NCI-H2171 (cell line): ENCODE measurements at places on chromosomes 13 and 19.

GRCh38 chr13:79631051-79631659 lies 150.2 kb downstream of the NDFIP2 start:
- no peak for DNase-seq

GRCh38 chr13:24081387-24081786 lies 79.1 kb upstream of the SPATA13 start:
- no peak for DNase-seq

GRCh38 chr13:37869756-37870488 lies at the start of gene TRPC4:
Gene TRPC4, minus strand, starts transcription at chr13:37869772. Its CDS starts 86,439 bp downstream, at chr13:37783333.
- DNase-seq, result no peak

GRCh38 chr19:10115392-10116084 lies 4.0 kb downstream of the P2RY11 start:
- no peak for DNase-seq

DNA sequence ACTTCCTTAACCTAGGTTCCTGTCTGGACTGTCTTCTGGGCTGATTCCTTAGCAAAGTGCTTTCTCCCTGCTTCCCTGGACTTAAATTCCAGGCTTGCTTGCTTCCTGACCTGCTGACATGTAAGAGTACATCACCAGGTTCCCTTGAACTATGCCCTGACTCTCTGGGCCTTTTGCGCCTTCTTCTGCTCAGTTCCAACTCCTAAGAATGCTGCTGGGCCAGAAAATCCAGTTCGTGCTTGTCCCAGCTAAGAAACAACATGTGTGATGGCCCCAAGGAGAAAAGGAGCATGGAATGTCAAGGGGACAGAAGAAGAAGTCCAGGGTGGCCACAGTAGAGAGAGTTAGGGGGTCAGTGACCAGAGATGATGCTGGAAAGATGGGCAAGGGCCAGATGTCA lies 42.6 kb upstream of the MBNL2 start:
- DNase-seq, result no peak

- DNase-seq, result no peak
These were observed 272.9 kb downstream of the SLITRK5 start for GRCh38 chr13:87944038-87944437.

DNA sequence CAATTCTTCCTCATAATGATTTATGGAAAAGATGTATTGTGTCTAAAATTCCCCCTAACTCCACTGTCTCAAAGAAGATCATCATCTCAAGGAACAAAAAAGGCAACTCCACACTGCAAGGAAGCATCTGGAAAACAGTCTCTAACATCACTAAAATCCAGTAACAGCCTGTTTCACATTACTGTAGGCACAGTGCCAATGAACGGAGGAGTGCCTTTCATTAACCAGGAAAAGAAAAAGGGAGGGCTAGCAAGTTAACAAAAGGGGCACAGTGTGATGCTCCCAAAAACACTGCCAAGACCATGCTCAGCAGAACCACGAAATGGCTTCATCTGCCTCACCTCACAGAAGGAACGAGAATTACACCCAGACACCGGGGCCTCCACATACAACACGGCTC lies 8.5 kb downstream of the TMTC4 start:
- DNase-seq, result peak; percentile 29

DNA sequence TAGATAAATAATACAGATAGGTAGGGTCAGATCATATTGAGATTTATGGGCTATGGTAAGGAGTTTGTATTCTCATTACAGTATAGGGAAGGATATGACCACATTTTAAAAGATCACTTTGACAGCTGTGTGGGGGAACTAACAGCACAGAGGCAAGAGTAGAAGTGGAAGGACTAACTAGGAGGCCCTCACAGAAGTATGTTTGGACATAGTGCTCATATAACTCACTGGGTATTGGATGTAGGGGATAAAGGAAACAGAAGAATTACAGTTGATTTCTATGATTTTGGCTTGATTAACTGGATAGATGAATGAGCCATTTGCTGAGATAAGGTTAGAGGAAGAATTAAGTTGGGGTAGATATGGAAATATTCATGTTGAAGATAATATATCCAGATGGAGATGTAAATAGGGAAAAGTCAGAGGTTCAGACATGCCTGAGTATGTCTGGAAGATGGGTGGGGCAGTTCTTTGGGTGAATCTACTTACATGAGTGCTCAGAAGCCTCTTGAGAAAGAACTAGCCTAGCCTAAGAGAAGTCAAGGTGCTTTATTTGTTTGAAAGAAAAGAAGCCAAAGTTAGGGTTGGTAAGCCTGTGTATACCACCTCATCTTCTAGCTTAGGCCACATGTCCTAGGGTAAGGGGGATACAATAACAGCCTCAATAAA lies 133.4 kb downstream of the NDFIP2 start:
- DNase-seq, result no peak

GRCh38 chr19:55096061-55096701 lies 20.5 kb downstream of the EPS8L1 start:
- DNase-seq, result no peak

DNA sequence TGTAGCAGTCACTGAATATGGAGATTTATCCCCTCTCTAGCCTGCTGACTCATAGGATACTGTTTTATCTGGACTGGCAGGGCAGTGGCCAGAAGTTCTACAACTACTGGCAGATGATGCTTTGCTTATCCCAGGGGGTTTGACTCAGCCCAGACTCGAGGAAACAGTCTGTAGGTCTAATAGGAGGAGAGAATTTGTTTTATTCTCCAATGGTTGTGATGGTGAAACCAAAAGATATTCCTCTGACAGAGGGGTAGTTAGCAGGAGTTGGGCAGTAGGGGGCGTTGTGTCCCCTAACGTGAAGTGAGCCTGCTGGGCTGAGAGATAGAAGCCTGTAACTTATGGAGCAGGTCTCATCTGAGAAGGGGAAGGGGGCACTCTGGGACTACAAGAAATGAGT lies 74.9 kb downstream of the WTIP start:
- DNase-seq, result no peak

DNA sequence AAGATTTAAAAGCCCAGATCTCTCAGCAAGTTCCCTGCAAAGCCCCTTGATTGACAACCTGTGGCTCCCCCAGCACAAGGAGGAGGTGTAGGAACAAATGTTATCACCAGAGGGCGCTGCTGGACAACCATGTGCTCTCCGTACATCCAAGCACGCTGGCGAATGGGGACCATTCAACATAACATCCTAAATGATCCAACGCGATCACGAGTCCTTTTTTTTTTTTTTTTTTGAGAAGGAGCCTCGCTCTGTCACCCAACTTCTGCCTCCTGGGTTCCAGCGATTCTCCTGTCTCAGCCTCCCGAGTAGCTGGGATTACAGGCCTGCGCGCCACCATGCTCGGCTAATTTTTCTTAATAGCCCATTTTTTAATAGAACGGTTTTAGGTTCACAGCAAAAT lies 52.0 kb downstream of the NWD1 start:
- peak; percentile 78 for DNase-seq

DNA sequence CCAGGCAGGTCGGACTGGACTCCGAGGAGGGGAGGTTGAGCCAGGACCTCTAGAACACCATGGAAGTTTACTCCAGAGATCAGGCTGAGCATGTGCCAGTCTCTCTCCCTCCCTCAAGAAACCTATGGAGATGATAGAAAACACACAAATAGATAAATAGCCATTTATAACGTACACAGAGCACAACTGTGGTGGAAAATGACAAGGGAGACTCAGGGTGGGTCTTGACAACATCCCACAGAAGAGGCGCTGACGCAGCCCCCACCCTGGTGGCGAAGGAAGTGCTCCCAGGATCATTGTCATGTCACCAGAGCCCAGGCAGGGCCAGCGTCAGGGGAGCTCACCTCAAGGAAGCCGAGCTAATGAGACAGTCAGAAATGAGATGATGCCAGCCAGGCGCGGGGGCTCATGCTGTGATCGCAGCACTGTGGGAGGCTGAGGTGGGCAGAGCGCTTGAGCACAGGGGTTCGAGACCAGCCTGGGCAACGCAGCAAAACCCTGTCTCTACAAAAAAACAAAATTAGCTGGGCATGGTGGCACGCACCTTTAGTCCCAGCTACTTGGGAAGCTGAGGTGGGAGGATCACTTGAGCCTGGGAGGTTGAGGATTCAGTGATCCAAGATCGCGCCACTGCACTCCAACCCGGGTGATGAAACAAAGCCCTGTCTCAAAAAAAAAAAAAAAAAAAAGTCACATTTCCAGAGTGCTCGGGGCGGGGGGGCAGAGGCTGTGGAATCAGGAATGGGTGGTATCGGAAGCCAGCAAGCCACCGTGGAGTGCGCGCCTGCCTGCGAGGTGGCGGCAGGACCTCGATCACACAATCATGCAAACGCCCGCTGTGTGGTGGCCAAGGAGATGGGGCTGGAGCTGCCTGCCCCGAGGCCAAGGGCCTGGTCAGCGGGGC lies 178.4 kb downstream of the KDM4B start:
- DNase-seq, result no peak

- no peak for DNase-seq
These were observed 180.4 kb downstream of the LIG4 start for GRCh38 chr13:108034909-108035410.

DNA sequence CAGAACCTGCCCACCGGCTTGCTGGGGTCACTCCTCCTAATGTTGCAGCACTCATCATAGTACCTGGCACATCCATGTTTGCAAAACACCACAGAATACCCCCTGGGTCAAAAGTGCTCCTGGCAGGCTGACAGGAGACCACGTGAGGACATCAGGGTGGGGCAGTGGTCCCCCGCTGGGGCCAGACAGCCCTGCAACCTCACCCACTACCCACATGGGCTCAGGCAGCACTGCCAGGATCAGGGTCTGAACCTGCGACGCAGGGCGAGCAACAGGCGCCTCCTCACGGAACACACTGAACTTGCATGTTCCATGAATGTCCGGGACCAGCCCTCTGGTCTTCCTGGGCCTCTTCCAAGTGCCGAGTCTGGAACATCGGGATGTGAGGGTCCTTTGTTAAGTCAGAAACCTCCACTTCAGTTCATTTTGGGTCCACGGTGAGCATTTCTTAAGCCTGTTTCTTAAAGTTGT lies 1.4 kb upstream of the SLC7A9 start:
- DNase-seq, result no peak

- no peak for DNase-seq
These were observed 168.6 kb downstream of the POSTN start for GRCh38 chr13:37429976-37430375.

GRCh38 chr19:2047449-2048103 lies 3.5 kb downstream of the MKNK2 start:
- DNase-seq, result no peak

- no peak for DNase-seq
These were observed 55.7 kb downstream of the SERP2 start for GRCh38 chr13:44429311-44429710.

- peak; percentile 49 for DNase-seq
These were observed 103.1 kb upstream of the RNF113B start for GRCh38 chr13:98280176-98280510.

DNA sequence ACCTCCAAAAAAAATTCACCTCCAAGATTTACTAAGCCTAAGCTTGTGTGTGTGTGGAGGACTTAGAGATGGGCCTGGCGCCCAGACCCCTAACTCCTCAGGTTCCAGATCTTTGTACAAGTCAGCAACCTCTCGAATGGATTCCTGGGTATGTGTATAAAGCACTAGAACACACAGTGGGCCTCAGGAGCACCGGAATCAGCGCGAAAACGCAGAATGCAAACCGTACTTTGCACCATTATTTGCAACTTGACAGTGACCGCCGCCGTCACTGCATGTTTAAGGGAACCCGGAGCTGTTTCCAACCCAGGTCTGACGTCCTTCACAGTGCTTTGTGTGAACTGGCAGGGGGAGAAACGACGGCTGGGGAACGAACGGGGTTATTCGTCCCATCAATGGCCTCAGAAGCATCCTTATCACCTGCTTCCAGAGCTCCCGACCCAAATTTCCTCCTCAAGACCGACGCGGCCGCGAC lies 688 bp downstream of the ZNF606 start:
- DNase-seq, result no peak

GRCh38 chr19:55230780-55231179 lies 2.2 kb upstream of the TMEM86B start:
- no peak for DNase-seq

DNA sequence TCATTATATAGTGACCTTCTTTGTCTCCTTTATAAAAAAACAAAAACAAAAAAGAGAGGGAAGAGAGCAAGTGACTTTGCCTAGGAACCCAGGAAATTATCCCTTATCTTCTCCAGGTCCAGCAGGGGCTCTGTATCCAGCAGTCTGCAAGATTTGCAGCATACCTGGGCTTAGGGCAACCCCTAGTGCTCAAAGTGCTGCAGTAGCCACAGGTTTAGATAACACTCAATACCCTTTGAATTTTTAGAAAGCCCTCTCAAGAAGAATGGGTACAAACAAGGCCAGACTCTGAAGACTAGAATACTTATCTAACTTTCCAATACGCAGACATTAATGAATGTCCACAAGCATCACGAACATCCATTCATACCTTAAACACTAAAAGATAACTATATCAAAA lies 43.2 kb downstream of the CCNA1 start:
- DNase-seq, result no peak

DNA sequence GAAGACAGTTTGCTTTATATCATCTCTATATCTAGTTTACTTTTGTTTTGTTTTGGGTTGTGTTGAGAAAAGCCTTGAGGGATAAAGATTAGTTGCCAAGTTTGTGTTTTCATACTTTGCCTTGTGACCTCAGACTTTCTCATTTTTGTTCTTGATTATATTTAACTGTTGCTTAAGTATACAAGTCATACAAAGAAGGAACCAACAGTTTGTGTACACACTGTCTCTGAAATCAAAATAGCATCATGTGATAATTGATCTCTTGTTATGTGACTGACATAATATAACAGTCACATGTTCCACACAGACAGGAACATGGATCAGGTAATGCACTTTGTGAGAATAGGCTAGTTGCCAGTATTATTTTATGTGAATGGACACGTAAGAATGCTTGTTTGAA lies 70.8 kb downstream of the SHISA2 start:
- DNase-seq, result no peak

- DNase-seq, result no peak
These were observed 232.0 kb downstream of the B3GLCT start for GRCh38 chr13:31431722-31432137.
